ENCODE measurements at places on chromosomes 4 and X.
A peak's percentile ranks its signal among the peaks of the same experiment; 100 is the strongest.

DNA sequence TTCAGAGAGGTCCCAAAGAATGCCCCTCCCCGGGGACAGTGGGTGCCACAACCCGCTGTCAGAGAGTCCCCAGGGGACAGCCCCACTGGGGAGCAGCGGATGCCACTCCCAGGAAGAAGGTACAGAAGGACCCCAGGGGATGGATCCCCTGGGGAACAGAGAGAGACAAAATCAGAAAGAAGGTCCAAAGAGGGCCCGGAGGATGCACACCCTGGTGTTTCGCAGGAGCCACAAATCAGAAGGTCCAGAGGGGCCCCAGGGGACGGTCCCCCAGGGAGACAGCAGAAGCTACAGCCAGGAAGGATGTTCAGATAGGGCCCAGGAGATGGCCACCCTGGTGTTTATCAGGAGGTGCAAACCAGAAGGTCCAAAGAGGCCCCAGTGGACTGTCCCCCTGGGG, 1.4 kb downstream of the TEX13D start:
- no peak for DNase-seq

DNA sequence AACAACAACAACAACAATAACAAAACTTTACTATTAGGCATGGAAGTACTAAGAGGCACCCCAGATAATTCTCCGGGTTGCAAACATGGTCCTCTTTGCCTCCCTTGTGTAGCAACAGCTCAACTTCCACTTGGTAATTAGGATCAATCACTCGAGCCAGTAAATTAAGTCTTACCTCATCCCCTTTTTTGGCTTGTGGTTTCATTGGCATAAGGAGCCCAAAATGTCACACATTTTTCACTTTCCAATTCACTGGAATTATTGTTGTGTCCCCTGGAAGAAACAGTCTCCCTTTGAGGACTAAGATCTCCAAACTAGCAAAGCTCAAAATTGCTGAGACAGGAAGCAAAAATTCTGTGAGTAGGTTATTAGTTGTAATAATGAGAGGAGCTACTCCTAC, 49.2 kb upstream of the HSD17B10 start:
- no peak for DNase-seq

GRCh38 chr4:56958111-56958517, 19.3 kb downstream of the NOA1 start:
- no peak for DNase-seq

GRCh38 chr4:108031427-108032083, 41.9 kb downstream of the HADH start:
- DNase-seq: peak; percentile 36

DNA sequence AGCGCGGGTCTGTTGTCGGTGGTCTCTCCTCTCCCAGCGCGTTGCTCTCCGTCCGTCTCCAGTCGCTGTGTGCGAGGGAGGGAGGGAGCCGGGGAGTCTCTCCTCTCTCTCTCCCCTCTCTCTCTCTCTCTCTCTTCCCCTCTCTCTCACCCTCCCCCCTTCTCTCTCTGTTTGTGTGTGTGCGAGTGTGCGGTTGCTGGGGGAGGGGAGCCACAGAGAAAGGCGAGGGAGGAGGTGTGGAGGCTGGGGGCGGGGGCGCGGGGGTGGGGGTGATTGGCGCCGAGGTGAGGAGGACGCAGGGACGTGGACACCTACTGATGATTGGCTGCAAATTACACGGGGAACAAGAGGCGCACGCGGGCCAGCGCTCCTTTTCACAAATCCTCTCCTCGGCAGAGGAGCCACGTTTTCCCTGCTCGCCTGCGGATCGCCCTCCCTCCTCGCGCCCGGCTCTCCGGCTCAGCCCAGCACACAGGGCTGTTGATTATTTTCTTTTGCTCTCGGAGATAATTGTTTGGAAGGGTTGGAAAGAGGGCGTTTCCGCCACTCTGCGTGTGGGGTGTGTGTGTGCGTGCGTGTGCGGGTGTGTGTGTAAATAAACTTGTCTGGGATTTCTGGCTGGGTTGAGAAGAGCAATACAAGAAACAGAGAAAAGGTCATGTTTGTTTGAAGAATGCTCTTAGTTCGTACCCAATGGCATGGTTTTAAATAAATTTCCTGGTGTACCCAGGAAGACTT, at the start of gene CXXC4:
CXXC4 (minus strand) TSS at position 73 of the 738 bp plus-strand sequence. CDS start 3,092 bp downstream, outside the sequence.
- no peak for DNase-seq

GRCh38 chr4:25171201-25171865, 11.1 kb upstream of the SEPSECS start:
- no peak for DNase-seq

DNA sequence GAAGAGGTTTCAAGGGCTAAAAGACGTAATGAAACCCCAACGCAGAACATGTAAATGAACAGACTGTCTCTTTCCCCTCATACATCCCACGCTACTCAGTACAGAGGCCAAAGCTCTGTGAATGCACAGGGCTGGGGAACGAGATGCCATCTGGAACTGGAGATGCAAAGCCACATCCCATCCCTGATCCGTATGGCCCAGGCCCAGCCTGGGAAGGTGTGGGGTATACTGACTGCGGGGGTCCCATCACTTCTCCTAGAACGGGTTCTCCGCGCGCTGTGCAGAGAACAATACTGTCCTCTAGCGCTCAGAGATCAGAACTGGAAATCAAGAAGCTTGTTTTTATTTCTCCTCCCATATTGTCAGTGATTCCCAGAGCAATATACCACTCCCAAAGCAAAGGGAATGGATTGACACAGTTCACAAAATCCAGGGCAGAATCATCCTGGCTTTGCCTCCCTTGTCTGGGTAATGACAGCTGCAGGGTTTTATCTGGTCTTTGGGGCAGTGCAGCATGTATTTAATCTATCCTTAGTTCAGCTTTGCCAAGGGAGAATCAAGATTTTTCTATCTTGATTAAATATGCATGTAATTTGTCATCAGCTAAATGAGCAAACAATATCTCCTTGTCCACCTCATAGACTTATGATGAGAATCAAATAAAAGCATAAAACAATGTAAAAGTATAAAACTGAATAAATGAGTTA, 47.3 kb upstream of the TLR3 start:
- no peak for DNase-seq

DNA sequence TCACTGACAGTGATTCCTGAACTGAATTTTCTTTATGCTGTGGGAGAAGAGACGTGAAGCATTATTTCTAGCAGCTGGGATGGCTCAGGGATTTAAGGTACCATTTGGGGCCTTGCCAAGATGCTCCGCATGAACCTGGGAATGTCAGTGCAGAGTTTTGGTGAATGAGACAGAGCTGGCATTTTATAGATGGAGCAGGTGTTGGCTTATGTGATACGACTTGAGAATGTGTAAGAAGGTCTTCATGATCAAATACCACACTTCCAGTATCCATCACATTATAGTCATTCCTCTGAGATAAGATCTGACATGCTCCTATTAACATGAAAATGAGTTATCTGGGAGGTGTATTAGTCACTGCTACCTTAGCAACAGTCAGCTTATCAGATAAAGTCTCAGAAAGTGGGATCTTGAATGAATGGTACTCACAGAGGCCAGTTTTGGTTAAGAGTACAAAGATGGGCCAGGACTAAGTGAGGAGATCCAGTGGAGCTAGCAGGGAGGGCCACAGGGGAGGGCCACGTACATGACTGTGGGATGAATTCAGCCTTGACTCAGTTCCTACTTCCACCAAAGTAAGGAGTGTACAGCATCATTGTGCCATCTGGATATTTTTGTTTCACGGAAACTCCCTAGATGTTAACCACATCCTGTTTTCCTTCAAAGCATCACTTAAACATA, 116.7 kb downstream of the SPCS3 start:
- no peak for DNase-seq

DNA sequence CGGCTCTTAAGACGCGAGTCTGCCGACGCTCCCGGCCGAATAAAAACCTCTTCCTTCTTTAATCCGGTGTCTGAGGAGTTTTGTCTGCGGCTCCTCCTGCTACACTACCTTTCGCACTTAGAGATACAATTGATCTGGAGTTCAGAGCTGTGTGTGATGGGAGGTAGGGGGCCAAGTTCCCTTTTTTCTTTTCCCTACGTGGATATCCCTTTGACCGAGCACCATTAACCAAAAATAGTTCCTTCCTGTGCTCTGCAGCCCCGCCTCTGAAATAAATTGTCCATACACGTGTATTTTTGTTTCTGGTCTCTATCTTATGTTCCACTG, 555 bp upstream of the PGM2 start:
- DNase-seq: no peak

DNA sequence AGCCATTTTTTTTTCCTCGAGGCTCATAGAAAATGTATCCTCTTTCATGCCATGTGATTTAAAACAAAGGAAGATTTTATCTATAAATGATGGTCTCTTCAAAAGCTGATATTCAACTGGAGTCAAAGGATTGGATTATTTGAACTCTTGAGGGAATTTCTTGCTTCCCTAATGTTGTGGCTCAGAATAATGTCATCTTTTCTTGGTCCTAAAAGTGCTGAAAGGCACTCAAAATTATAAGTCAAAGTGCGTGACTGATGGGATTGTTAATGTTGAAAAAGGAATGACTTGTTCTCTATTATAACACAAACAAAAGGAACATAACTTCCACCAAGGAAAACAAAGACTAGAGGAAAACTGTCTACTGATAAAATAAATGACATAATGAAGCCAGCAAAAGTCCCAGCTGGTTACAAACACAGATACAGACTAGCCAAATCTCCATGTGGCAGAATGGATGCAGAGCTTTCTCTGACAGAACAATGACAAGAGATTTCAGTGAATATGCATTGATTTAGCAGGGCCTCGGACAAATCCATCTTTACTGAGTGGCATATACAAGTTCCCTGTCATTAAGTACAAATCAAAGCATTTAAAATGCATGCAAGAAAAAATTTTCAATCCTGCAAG, 552.6 kb downstream of the GBA3 start:
- DNase-seq: no peak

GRCh38 chr4:151325111-151325948, at the start of gene SH3D19:
Gene SH3D19 (minus strand): TSS chr4:151325605. CDS start chr4:151325352, 253 bp downstream.
- DNase-seq: no peak

DNA sequence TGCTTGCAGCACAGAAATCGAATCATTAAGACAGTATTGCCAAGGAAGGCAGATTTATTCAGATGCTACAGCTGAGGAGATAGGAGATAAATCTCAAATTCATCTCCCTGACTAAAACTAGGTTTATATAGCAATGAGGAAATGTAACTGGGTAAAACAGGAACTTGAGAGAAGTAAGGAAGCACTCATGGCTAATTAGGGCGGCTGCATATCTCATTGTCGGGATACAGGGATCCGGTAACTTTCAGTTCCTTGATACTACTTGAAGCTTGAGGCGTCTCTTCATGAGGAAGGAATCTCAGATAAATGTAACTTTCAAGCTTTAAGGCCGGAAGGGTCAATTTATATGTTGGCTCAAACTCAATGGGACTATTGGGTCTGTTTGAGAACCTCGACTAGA, 129.2 kb upstream of the WDR1 start:
- no peak for DNase-seq

- no peak for DNase-seq
Observed at GRCh38 chrX:100931925-100932285, 3.2 kb upstream of the XKRX start.

DNA sequence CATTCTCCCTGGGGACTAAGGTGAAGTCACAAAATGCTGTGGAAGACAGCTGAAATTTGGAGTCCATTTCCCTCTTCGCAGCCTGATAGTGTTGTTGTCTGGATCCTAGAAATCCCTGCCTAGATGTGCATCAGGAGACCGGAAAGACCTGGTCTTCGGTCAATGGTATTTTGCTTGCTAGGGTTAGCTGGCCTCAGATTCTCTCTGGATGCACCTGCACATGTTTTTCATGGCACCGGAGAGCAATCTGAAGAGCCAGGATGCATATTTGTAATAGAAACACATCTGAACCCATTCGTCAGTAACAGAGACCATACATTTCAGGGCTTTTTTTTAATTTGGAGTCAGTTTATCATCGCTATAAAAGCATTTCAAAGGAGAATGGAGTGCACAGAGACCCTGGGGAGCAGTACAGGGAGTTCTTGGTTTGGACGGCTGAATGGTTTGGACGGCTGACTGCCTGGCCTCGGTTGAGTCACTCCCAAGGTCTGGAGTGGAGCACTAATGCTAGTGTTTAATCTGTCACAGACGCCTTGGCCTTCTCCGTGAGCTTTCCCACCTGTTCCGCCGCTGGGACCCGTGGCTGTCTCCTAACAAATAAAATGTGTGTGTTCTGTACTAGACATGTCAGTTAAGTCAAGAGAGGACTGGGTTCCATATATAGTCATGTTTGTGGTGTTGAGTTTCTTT, 7.5 kb upstream of the PDLIM3 start:
- DNase-seq: no peak

- no peak for DNase-seq
Observed at GRCh38 chr4:150315175-150315574, 236.9 kb downstream of the DCLK2 start.

GRCh38 chr4:104491481-104492182, 3.1 kb downstream of the CXXC4 start:
- peak; percentile 24 for DNase-seq

DNA sequence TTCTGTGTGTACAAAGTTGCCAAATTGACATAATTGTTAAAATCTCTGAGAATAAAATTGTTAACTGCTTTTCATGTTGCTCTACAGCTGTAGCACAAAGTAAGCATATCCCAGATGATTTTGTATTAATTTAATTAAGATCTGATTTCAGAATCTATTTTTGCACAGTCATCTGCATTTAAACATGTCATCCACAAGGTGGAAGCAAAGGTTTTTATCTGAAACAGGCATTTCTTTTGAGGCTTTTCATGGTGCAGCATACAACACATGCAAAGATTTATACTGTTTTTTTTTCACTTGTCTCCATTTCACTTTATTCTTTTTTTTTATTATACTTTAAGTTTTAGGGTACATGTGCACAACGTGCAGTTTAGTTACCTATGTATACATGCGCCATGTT, 51.2 kb downstream of the GC start:
- no peak for DNase-seq

GRCh38 chr4:4758681-4759080, 100.8 kb upstream of the MSX1 start:
- DNase-seq: no peak

DNA sequence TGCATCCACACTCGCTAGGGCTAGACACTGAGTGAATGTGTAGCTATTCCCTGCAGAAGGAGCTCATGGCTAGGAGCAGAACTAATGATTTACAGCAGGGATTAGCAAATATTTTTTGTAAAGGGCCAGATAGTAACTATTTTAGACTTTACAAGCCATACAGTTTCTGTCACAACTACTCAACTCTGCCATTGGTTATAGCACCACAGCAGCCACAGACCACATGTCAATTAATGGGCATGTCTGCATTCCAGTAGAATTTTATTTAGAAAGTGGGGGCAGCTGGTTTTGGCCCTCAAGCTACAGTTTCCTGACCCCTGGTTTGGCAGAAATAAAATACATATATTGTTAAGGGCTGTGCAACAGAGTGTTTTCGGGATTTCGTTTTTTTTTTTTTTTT, 192.6 kb downstream of the FRMPD4 start:
- DNase-seq: no peak

DNA sequence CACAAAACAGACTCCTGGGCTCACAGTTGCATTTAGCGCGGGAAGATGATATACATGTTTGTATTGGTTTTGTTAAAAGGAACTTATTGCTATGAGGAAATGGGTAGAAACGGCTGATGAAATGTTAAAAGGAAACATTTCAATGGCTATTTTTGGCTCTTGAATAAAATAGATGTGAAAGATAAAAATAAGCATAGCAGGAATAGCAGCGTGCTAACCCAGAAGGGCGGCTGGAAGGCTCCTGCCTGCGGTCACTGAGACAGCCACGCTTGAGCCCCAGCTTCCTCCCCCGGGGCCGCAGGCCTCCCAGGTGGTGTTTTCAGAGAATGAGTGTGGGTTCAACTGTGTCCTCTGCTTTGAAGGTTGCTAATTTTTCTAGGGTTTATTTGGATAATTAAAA, 35.0 kb upstream of the CLCN4 start:
- DNase-seq: no peak

GRCh38 chr4:152735396-152735859, 44.1 kb downstream of the TIGD4 start:
- no peak for DNase-seq

Data from CD8-positive, alpha-beta T cell (primary cell).